ENCODE measurements at places on chromosomes 5 and 9.

GRCh38 chr9:120558454-120558853 lies 21.5 kb downstream of the CDK5RAP2 start:
- DNase-seq: no peak

- DNase-seq: no peak
Measured at GRCh38 chr5:150454492-150455229, 5.1 kb upstream of the RPS14 start.

DNA sequence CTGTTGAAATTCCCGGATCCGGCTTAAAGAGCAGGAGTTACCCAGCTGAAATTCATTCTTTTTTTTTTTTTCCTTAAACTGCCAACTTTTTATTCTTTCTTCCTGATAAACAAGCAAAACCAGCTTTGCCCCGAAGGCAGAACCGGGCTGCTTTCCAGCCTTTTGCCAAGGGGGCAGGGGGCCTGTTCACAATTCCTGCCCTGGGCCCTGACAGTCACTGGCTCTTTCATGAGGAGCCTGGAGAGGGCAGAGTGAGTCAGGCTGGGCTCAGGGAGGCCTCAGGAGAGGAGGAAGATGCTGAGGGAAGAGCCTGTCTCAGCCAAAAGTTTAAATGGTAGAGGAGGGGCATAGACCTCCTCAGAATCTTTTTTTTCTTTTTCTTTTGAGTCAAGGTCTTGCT lies 4.8 kb downstream of the GLIPR2 start:
- DNase-seq: no peak

- DNase-seq: no peak
Measured at GRCh38 chr5:16464231-16464630, 1.4 kb downstream of the ZNF622 start.

- DNase-seq: no peak
Measured at GRCh38 chr5:133203317-133204305, 151.8 kb downstream of the HSPA4 start.

DNA sequence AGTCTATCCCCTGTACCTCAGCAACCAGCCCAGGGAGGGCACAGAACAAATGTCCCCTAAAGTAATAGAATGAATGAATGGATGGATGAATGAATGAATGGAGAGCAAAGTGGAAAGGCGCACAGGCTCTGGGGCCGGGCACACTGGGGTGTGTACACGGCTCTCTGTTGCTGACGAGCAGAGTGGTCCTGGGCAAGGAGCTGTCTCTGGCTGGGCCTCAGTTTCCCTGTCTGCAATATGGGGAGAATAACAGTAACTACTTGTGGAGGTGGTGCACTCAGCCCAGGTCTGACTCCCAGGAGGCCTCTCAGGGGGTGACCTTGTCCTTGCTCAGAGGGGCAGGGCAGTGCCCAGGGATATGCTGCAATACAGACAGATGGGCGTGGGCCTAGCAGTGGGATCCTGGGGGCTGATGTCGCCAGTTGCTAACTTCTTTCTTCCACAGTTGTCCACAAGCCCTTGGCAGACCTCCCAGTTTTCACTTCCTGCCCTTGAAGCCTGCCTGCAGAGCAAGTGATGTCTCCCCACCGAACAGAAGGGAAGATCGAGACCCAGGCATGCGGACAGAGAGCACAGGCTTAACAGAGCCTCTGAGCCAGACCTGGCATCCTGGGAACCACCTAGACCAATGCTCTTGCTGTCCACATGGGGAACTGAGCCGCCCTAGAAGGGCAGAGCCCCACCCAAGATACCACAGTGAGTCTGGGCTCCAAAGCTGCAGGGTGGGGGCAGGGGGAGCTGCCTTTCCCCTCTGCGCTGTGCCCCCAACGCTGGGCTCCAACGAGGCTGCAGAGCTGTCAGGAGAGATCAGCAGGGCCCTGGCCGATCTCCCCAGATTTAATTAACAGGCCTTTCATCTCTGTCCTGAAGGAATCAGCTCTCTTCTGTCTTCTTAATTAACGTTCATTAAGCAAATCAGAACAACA lies 13.6 kb upstream of the LAMC3 start:
- DNase-seq: no peak

GRCh38 chr5:176647030-176647842 lies at the start of gene TSPAN17:
Gene TSPAN17, plus strand, starts transcription at chr5:176647484. Its CDS starts 132 bp downstream, at chr5:176647616.
- DNase-seq: peak; percentile 97

DNA sequence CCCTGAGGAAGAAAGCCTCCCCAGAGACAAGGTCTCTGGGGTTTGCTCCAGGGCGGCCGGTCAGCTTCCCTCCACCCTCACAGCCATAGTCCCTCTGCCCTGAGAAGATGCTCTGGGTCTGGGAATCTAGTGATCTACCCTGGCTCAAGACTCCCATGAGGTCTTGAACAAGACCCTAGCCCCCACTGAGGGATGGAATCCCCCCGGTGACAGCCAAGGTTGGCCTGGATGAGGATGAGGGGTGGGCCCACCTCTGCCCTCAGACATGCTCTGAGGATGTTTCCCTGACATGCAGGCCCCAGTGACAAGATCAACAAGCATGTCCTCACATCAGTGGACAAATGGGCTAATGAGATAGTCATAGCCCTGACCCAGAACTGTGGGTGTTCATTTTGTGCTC lies 138.6 kb downstream of the C5orf15 start:
- DNase-seq: no peak

DNA sequence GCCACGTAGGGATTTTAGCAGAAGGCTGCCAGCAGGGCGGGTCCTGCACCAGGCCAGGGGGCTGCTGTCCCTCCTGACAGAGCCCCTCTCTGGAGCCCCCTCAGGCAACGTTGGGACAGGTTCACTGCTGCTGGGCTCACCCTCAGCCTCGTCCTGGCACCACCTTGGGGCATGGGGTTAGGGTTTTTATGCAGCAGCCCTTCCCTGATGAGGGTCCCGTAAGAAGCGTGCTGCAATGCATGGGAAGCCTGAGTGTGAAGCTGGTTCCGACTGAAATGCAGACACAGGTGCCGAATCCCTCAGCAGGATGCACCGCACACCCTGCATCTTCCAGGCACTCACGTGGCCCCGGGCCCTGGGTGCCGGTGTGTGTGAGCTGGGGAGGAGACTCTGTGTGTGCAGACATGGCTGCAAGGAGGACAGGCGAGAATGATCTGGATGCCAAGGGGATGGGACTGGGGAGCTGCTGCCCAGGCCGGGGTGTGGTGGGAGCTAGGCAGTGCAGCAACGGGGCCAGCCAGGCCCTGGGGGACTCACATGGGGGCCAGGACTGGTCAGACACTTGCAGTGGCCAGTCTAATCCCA lies 27.1 kb downstream of the ZDHHC11B start:
- no peak for DNase-seq

GRCh38 chr9:112081918-112082729 lies 93.0 kb downstream of the SUSD1 start:
- DNase-seq: no peak

DNA sequence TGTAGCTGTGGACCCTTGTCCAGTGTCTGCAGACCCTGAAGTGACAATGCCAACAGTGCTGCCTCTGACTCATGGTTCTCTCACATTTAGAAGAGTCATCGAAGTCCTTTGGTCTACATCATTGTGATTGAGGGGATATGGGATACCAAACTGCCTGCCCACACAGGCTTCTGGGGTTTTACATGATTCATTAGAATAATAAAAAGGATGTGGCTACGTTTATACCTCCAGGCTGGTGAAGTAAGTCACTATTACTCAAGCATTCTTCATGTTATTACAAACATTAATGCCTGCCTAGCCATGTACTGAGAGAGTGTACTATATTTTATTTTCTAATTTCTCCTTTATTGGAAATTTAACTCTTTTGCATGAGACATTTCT lies 365.7 kb downstream of the SPATA31D1 start:
- DNase-seq: peak; percentile 20

- no peak for DNase-seq
Measured at GRCh38 chr9:109418827-109419226, 79.3 kb downstream of the PTPN3 start.

DNA sequence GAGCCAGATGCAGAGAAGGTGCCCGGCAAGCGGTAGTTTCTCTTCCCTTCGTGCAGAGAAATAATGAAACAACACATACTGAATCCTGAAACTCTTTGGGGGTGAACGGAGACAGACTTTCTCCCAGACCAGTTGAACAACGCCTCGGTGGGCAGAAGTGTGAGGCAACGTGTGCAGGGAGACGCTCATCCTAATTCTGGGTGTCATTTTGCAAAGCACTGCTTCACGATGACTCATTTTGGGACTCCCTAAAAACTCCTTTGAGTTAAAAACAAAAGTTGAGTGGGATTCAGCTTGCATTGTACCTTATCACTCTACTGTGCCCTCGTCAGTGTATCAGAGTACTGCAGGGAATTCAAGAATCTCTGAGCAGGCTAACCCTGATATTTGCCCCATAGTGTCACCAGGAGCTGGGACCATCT lies 3.5 kb upstream of the NEK6 start:
- no peak for DNase-seq

- no peak for DNase-seq
Measured at GRCh38 chr9:34079181-34079580, 30.5 kb upstream of the UBAP2 start.

- DNase-seq: no peak
Measured at GRCh38 chr9:95770653-95771131, 104.8 kb upstream of the ERCC6L2 start.

DNA sequence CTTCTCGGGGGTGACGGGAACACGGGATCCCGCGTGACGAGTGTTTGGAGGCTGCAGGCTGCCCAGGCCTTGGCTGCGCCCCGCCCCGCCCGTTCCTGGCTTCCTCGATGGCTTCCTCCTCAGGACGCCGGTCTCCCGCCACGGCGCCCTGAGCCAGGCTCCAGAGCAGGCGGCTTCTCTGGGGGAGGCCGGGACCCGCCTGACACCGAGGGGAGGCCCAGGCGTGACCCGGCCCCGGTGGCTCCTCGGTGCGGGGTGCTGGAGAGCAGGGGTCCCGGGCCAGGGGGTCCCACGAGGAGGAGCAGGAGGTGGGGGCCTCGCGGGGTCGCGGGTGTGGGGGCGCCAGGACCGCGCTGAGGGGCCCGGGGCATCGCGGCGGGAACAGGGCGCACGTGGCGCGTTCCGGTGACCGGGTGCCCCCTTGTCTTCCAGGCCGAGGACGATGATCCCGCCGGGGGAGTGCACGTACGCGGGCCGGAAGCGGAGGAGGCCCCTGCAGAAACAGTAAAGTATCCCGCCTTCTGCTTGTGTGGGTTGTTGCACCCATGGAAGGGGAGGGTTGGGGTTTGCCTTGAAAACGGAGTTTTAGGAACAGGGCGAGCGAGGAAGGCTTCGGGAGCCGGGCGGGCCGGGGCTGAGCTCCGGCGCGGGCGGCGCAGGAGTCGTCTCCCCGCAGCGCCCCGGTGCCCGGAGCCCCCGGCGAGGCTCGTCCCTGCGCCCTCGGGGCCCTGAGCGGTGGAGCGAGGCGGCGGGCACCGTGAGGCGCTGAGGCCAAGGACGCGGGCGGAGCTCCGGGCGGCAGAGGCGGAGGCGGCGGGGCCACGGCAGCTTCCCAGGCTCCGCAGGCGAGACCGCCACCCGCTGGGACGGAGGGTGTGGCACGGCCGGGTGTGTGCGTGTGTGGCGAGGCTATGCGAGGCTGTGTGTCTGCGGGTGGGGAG lies 22.2 kb downstream of the AHRR start:
- DNase-seq: peak; percentile 52

DNA sequence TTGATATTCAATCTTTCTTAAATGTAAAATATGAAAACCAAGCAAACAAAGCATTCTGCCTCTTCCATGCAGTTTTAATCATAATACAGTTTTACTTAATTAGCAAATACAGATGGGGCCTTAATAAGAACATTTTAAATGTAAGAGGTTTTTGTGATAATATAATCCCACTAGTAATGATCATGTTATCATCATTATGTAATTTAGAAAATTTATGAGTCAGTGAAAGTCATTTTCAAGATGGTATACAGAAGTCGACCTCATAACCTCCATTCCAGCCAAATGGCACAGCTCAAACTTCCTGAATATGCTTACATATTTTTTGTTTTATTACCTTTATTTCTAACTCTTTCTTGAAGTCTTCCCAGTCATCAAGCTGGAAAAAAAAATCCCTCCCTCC lies 102.2 kb upstream of the GNA14 start:
- no peak for DNase-seq

DNA sequence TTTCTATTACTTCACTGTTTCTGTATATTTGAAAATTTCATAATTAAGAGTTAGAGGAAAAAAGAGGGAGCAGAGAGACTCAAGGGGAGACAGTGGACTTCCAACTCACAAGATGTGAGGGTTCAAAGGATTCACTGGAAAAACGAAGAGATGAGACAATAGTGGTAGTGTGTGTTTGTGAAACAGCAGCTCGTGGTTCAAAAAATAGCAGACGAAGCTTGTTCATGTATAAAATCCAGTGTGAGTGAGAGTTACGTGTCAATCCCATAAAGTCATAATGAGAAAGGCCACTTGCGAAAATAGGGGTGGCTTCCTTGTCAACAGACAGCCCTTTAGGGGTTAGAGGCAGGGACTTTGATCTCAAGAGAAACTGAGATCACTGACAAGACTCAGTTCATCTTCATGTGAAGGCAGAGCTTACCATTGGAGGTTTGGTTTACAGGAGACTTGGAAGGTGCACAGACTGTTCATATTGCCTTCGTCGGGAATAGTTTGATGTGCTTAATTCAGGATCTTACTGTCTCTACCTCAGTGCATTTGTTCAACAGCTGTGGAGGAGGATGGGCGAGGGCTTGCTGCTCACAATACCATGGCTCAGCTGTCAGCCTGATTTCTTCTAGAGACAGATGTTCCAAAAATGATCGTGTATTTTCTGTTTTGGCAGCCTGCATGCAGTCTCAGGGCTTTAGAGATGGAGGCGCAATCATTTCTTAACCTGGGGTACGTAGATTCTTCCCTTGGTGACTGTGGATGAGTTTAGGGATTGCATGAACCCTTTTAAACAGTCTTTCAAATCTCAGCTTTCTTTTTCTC lies 105.7 kb upstream of the KLF9 start:
- DNase-seq: no peak

DNA sequence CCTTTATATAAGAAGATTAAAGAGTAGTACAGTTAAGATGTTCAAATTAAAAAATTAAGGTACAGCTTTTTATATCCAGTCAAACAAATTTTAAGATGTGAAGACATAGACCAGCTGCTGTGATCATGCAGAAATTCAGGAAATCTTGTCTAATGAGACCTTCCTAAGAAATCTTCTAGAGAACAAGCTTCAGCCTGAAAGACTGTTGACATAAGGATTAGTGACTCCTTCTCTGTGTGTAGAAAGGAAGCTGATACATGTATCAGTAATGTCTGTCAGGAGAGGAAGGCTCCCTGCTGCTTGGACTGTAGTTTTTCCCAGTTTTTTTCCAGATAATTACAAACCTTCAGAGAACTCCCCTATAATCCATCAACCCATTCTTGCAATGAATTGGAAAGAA lies 75.8 kb upstream of the PCSK5 start:
- DNase-seq: no peak

GRCh38 chr5:31291323-31291854 lies 97.9 kb downstream of the CDH6 start:
- no peak for DNase-seq

GRCh38 chr5:115265220-115265619 lies 2.5 kb upstream of the PGGT1B start:
- no peak for DNase-seq
